ENCODE measurements at places on chromosomes 2 and 18. TPM values are rescaled to one million over a fixed set of nuclear protein-coding genes. Genes with fewer than 3 reads are reported as not detected.

The DES gene
- not detected for total RNA-seq

- no peak for DNase-seq
These were observed 1319.7 kb upstream of the CRIM1 start for GRCh38 chr2:35035883-35036282.

- no peak for DNase-seq
These were observed 1231.6 kb upstream of the GYPC start for GRCh38 chr2:125424266-125424785.

DNA sequence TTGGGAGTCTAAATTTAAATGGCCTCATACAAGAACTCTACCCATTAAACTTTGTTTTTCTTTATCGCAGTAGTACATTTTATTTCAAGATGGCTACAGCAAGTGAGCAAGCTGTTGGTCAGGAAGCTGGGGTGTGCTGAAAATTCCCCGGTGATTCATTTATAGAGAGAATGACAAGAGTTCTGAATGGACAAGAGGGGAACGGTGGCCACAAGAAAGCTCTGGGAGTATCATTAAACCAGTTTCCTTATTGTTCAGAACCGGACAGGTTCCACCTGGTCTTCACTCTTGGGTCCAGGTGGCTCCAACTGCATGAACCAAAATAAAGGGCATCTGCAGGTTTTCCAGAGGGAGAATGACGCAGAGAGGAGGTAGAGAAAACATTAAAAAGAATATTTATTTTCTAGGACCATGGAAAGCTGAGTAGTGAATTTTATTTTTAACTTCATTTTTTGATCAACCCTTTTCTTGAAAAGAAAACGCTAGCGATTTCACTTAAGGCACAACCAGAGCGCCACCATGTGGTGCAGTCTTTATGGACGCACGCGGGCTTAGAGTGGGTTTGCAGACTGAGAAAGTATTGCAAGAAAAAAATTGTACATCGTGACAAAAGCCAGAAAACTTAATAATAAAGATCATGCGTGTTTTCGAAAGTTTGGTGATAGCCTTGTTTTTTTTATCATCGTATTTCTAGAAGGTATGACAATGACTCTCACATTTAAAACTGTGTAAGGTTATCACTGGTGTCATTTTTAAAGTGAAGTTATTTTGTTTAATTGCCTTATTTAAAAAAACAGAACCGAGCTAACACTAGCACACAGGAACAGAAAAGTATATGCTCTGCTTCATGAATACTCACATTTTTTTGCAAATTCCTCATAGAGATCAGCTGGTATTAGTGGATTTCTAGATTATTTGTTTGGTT, 97.9 kb upstream of the NOL4 start:
- DNase-seq: peak; percentile 9

DNA sequence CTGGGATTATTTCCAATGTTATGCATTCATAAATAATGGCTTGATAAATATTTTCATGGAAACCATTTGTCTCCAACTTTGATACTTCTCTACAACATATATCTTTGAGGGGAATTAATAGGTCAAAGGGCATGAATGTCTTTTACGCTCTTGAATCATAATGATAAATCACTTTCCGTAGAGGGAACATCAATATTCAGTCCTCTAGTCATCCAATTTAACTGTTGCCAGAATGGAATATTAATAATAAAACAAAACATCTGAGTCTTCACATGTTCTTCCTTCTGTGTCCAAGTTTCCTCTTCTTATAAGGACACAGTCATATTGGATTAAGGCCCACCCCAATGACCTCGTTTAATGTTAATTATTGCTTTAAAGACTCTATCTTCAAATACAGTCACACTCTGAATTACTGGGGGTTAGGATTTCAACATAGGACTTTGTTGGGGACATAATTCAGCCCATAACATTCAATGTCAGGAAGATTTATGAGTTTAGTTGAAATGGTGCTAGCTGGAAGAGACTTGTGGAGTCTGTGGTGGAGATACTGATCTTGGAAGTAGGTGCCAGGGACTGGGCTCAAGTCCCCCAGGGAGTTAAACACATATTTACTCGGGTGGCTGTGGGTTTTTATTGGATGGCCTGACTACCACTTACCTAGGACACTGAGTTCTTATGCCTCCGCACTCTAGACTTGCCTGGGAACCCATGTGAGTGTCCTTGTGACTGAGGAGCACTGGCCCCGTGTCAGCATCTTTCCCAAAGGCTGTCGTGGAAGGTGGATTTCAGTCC, 85.0 kb upstream of the SEC11C start:
- DNase-seq: no peak
